Muscle of leg (tissue), 16 donors: ENCODE measurements at places on chromosomes 13 and 19. TPM values are rescaled to one million over a fixed set of nuclear protein-coding genes. Genes with fewer than 3 reads are reported as not detected.
A peak's percentile ranks its signal among the peaks of the same experiment; 100 is the strongest.

DNA sequence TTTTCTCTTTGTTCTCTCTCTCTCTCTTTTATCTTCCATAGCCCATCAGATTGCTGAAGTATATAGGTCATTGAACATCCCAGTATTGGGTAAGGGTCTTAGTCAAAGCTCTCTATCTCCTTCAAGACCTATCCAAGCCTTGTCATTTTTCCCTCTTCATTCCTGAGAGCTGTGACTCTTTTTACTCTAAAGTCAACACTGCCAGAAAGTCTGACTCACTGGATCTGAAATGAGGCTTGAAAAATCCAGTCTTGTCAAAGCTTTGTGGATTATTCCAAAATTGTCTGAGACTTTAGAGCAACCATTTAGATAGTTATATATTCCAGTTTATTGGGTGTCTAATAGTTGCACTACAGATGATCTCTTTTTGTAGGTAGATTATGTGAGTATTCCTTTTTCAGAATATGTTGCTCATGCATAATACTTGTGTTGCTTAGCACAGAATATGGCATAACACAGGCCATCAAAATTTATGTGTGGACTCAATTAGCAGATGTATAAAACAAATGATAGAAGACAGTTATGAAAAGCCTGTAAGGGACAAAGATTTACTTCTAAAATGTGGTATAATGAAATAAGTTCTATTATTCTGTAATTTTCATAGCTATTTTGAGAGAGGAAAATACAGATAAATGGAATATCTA lies 389.3 kb upstream of the PCDH9 start:
- no peaks in the 10 kb centered on the region for H3K4me1 ChIP-seq
- H3K36me3 ChIP-seq, result no peaks in the 10 kb centered on the region
- no peak for DNase-seq
- no peak overlapping the region for H3K4me3 ChIP-seq
- no peak overlapping the region for H3K27ac ChIP-seq

ZNF581 gene
- 15.1 TPM for total RNA-seq

DNA sequence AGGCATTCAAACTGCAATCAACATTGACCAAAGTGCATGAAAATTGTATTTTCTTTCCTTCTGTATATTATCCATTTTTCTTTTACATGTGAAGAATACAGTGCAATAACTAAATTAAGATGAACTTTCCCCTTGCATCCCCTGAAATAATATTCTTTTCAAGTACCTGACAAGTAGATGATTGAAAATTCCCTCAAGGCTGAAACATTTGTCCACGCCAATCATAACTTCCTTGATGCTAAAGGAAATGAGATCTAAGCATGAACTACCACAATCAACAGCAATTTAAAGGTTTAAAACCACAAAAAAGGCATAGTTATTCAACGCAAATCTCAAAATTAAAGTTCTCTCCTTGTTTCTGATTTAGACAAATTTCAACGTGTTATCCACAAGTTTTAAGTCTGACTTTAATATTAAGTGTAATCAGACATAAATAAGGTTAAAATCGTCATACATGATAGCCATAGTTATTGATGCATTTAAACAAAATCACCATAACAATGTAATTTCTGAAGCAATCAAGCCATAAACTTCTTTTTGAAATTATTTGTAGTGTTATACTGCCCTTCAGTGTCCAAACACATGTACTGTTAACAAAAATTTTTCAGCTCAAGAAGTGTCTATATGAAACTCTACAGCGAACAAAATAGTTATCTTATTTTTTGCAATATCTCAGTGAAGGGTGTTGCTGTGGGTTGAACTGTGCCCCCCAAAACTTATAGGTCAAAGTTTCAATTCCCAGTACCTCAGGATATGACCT lies 169.5 kb downstream of the DCLK1 start:
- H3K27ac ChIP-seq, result no peak overlapping the region
- H3K4me1 ChIP-seq, result peaks cover 11% of the 10 kb centered on the region
- no peak for DNase-seq
- H3K27me3 ChIP-seq, result no peaks in the 10 kb centered on the region
- H3K4me3 ChIP-seq, result no peak overlapping the region
- H3K36me3 ChIP-seq, result no peaks in the 10 kb centered on the region

TMEM238 gene
- 0.18 TPM for total RNA-seq

GRCh38 chr13:113429608-113429985 lies 23.7 kb downstream of the ADPRHL1 start:
- peaks cover 13% of the 10 kb centered on the region for H3K4me1 ChIP-seq
- peaks cover 27% of the 10 kb centered on the region for H3K36me3 ChIP-seq
- H3K27ac ChIP-seq, result no peak overlapping the region
- no peak overlapping the region for H3K4me3 ChIP-seq

DNA sequence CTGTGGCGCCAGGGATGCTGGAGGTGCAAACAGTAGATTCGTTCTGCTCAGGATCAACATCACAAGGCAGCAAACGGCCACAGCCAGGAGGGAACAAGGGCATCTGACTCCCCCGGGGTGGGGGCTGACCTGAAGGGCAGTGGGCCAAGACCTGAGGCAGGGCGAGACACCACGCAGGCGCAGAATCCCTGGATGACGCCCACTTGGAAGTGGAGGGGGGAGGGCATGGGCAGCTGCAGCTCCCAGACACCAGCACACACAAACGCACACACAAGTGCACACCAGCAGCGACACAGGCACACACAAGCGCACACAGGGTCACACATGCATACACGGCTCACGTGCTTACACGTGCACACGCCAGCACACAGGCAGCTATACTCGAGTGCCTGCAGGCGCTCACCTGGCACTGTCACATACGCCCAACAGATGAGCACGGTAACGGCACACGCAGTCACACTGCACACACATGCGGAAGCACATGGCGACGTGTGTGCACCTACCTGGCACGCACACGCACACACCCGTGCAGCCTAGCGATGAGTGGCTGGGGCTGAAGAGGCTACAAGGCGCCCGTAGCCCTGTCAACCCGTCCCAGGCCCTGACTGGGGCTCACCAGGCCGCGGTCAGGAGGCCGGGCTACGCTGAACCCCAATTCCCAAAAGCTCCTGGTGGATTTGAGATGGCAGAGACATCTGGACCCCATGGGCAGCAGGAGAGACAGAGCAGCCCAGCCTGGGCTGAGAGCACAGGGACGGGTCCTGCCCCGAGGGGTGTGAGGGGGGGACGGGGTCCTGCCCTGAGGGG lies 5.5 kb downstream of the C2CD4C start:
- peaks cover 17% of the 10 kb centered on the region for H3K4me1 ChIP-seq
- H3K27ac ChIP-seq, result no peak overlapping the region
- no peak overlapping the region for H3K4me3 ChIP-seq
- no peaks in the 10 kb centered on the region for H3K36me3 ChIP-seq

ZNF331 gene
- total RNA-seq, result 14.5 TPM

GRCh38 chr19:307793-308420 lies 16.7 kb upstream of the PLPP2 start:
- H3K4me1 ChIP-seq, result peaks cover 8% of the 10 kb centered on the region
- H3K27me3 ChIP-seq, result no peaks in the 10 kb centered on the region
- no peak for DNase-seq

DNA sequence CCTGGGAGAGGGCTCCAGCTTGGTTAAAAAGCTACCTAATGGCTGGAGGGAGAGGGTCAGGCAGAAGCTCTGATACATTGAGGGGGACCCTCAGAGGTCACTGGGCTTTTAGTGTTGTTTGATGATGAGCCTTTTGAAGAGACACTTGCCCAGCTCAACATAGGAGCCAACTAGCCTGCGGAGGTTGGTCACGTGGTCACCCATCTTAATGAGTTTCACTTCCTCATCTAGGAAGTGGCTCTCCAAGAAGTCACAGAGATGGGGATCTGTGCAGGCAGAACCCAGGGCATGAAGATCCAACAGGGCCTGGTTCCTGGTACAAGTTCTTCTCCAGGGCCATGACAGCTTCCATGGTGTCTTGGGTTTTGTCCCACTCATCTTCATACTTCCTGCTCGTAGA lies 33.4 kb downstream of the IPO5 start:
- peak; percentile 28 for DNase-seq
- no peak overlapping the region for H3K4me3 ChIP-seq
- H3K36me3 ChIP-seq, result peaks cover 34% of the 10 kb centered on the region
- no peaks in the 10 kb centered on the region for H3K27me3 ChIP-seq
- H3K27ac ChIP-seq, result no peak overlapping the region

GRCh38 chr19:10260141-10260584 lies 8.1 kb downstream of the MRPL4 start:
- no peaks in the 10 kb centered on the region for H3K27me3 ChIP-seq
- no peak overlapping the region for H3K4me3 ChIP-seq
- peaks cover 2% of the 10 kb centered on the region for H3K4me1 ChIP-seq
- no peak overlapping the region for H3K27ac ChIP-seq

ADPRHL1 gene
- total RNA-seq, result 212 TPM

DAND5 gene
- 0.04 TPM for total RNA-seq

GRCh38 chr13:85137516-85137915 lies 661.7 kb downstream of the SLITRK6 start:
- DNase-seq, result no peak
- H3K27ac ChIP-seq, result no peak overlapping the region
- no peak overlapping the region for H3K4me3 ChIP-seq

DNA sequence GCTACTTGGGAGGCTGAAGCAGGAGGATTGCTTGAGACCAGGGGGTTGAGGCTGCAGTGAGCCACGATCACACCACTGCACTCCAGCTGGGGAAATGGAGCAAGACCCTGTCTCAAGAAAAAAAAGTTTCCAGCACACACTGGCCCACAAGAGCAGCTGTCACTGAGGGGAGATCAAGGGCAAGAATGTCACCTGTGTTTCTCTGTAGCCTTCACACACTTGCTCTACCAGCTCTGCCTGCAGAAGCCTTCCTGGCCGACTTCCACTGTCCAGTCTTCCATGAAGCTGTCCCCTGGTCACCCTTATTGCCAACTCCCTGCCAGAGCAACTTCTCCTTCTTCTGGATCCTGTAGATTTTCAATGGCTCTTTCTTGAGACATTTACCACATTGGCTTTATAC lies 158.0 kb downstream of the KCTD15 start:
- H3K27ac ChIP-seq, result no peak overlapping the region
- H3K4me3 ChIP-seq, result no peak overlapping the region
- DNase-seq, result no peak
- no peaks in the 10 kb centered on the region for H3K36me3 ChIP-seq
- H3K4me1 ChIP-seq, result no peaks in the 10 kb centered on the region
- H3K27me3 ChIP-seq, result no peaks in the 10 kb centered on the region

- no peak for DNase-seq
- H3K27ac ChIP-seq, result no peak overlapping the region
- H3K27me3 ChIP-seq, result peaks cover 2% of the 10 kb centered on the region
- H3K4me1 ChIP-seq, result peaks cover 8% of the 10 kb centered on the region
Observed at GRCh38 chr13:43942286-43942685, 62.6 kb downstream of the LACC1 start.

- H3K27ac ChIP-seq, result no peak overlapping the region
- DNase-seq, result no peak
- H3K27me3 ChIP-seq, result no peaks in the 10 kb centered on the region
- H3K36me3 ChIP-seq, result no peaks in the 10 kb centered on the region
- H3K4me1 ChIP-seq, result no peaks in the 10 kb centered on the region
Observed at GRCh38 chr13:24178847-24179485, 18.4 kb downstream of the SPATA13 start.

DNA sequence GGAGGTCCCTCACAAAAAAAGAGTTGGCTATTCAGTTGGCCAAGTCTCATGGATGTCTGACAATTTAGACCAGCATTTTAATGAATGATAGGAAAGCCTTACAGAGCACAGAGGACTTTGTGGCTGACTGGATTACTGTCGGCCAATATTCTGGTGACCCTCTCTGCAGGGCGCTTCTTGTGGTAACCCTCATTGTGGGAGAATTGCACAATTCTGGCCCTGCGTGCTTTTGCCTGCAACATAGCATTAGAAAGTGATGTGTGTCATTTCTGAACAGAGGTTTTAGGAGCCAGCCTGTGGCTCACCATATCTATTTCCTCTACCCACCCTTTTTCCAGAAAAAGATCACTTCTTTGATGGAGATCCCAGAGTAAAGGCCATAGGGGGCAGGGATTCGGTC lies 71.4 kb downstream of the EFNB2 start:
- H3K27ac ChIP-seq, result no peak overlapping the region
- no peak overlapping the region for H3K4me3 ChIP-seq
- no peaks in the 10 kb centered on the region for H3K36me3 ChIP-seq
- no peak for DNase-seq
- no peaks in the 10 kb centered on the region for H3K27me3 ChIP-seq

- H3K4me3 ChIP-seq, result no peak overlapping the region
- H3K36me3 ChIP-seq, result no peaks in the 10 kb centered on the region
- H3K4me1 ChIP-seq, result no peaks in the 10 kb centered on the region
Observed at GRCh38 chr13:83216479-83217245, 665.6 kb downstream of the SLITRK1 start.

DNA sequence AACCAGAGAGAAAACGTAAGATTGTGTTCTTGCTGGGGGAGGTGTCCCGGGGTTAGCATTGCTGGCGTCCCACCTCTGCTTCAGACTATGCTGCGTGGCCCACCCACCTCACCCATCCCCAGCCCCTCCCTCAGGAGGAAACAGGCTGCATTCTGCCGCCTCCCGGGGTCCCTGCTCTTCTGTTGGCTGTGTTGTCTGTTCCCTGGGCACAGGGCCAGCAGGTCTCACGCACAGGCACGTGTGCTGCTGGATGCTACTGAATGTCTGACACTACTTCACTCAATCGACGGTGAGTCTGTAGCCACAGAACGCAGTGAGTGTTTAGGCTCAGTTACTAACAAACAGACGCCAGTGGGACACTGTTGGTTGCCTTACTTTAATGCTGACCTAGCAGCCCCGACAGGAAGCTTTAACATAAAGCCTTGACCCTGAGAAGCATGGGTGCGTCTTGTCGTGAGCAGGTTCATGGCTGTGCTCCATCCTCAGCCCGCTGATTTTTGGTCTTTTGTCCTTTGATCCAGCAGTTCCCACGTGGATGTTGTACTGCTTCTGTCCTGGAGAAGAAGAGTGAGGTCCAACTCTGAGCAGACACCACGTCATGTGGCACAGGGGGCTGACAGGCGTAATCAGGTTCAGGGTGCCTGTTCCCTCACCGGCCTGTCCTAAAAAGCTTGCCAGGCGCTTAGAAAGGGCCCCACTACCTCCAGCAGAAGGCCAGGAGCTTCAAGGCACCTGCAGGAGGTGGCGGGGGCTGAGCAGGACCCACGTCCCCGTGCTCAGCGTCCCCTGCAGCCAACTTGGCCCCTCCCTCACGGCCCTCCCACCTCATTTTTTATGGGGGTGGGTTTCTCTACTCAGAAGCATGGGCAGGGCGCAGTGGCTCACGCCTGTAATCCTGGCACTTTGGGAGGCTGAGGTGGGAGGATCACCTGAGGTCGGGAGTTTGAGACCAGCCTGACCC lies 26.0 kb downstream of the NAXD start:
- H3K36me3 ChIP-seq, result peaks cover 78% of the 10 kb centered on the region
- H3K4me3 ChIP-seq, result no peak overlapping the region
- peak; percentile 60 for DNase-seq
- no peaks in the 10 kb centered on the region for H3K27me3 ChIP-seq
- peaks cover 22% of the 10 kb centered on the region for H3K4me1 ChIP-seq
- no peak overlapping the region for H3K27ac ChIP-seq

VAV1 gene
- total RNA-seq, result 2.4 TPM

ZNF90 gene
- total RNA-seq, result 2.5 TPM

KLK15 gene
- not detected for total RNA-seq

ATP1A3 gene
- total RNA-seq, result 0.18 TPM

ONECUT3 gene
- total RNA-seq, result not detected
